ENCODE measurements at places on chromosomes 6 and 20. TPM values are rescaled to one million over a fixed set of nuclear protein-coding genes. Genes with fewer than 3 reads are reported as not detected.

GRCh38 chr6:19311786-19312185 lies 525.4 kb upstream of the ID4 start:
- no peak for DNase-seq

GRCh38 chr6:112833581-112834131 lies 486.5 kb downstream of the RFPL4B start:
- DNase-seq: no peak

- DNase-seq: peak; percentile 72
Observed at GRCh38 chr6:25946631-25947030, 16.0 kb upstream of the TRIM38 start.

DNA sequence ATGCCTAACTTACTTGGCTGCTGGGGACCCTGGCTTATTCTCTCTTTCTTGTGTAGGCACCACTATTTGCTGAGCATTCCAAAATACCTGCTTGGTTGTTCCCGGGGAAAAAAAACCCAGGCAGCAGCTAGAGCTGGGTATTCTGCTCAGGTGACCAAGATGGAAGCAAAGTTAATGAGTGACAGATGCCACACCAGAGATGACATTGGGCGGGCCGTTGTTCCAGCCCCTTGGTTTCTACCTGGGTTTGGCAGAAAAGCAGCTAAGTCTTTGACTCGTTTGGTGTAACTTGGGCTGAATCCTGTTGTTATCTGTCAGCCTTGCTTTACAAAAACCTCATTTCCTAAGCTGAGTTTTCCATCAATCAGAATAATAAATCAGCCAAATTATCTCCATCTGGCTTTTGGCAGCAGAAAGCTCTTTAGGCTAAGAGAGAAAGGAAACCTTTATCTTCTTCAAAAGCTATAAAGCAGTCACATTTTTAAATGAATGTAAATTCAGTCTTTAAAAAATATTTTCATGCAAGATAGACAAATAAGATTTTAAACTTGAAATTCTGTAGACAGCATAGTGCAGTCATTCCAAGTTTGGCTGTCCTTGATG lies 202.0 kb upstream of the GMDS start:
- DNase-seq: no peak

DNA sequence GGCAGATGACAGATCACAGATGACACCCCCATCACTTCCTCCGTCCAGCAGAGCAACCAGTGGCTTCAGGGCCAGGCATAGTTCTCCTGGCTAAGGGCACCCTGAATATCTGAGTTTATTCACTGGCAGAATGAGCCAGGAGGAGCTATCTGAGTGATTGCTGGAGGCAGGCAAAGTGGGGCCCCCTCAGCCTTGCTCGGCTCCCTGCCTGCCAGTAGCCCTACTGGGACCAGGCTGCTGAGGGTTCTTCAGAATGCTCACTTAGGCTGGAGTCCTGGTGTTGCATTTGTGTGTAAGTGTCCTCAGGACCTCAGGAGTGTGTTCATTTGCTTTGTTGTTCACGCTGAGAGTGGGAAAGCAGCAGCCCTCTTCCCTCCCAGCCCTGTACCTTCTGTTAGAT lies 31.2 kb downstream of the CHMP4B start:
- DNase-seq: no peak

GRCh38 chr6:116924245-116924644 lies 47.2 kb downstream of the RFX6 start:
- DNase-seq: no peak

DNA sequence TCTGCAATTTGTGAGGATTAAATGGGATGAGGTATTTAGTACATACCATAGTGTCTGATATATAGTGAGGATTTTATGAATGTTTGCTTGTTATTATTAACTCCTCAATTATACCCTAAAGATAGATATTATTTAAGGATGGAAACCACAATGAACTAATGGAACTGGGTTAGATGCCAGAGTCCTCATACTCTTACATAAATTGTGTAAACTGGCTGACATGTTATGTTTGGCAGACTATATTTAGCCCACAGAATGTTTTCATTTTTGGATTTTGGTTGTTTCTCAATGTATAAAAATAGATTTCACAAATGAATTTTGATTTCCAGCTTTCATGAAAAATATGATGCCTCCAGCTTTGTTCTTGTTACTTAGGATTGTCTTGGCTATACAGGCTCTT lies 37.6 kb downstream of the HTR1B start:
- DNase-seq: no peak

- DNase-seq: no peak
Observed at GRCh38 chr6:50096296-50096695, 46.6 kb upstream of the DEFB112 start.

DNA sequence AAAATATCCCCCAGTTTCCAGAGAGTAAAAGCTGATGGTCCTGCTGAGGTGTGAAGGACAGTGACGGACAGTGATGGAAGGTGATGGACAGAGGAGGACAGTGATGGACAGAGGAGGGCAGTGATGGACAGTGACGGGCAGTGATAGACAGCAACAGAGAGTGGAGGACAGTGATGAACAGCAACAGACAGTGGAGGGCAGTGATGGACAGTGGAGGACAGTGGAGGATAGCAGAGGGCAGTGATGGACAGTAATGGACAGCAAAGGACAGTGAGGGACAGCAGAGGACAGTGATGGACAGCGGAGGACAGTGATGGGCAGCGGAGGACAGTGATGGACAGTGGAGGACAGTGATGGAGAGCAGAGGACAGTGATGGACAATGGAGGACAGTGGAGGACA lies 2.7 kb upstream of the NKAIN4 start:
- no peak for DNase-seq

The OR2B6 gene
- not detected for total RNA-seq

The EFCAB8 gene
- 0.54 TPM for total RNA-seq

The RIPOR2 gene
- total RNA-seq: 26.5 TPM
